ENCODE measurements at places on chromosomes 4 and X.

DNA sequence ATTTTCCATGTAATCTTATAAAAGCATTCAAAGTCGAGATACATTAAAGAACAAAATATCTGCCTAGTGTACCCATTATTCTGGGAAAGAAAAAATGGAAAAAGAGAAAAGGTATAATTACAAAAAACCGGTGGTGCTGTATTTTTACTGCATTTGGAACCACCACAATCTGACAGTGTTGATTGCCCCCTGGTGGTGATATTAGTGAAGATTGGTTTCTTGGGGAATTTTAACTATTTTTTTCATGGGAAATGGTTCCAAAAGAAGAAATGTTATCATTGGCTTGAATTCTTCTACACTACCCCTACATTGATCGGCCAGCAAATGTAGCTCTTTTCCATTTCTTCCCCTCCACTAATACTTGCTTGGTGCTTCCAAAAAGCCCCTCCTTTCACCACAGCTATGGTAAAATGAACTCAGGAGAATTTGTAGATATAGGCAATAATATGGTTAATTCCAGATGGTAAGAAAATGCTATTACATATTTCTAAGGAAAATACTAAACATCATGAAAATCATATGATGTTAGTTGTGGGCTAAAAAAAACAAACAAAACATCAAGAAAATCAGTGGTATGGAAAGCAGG is 50.0 kb downstream of the COX18 start:
- no peak for DNase-seq

DNA sequence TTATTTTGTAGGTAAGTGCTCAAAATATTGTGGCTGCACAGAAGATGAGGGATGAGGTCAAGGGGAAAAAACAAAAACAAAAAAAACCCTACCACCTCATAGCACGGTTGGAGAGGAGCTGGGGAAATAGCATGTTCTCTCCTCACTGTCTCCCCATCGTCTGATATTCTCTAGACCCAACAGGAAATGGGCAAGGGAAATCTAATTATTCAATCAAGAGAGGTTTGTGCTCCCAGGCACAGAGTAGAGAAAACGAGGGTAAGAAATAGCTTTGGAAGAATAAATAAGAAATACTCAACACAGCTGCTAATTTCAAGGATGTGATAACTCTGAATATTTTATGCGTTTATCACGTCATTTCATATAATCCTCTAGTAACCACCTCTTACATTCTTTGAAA is 619.2 kb upstream of the GNPDA2 start:
- DNase-seq, result no peak

GRCh38 chr4:26590639-26591038 is 6.8 kb downstream of the TBC1D19 start:
- DNase-seq, result no peak

- DNase-seq, result no peak
These were observed 34.4 kb downstream of the AGTR2 start for GRCh38 chrX:116204932-116205331.

- no peak for DNase-seq
These were observed 58.5 kb downstream of the PPA2 start for GRCh38 chr4:105415281-105415744.

DNA sequence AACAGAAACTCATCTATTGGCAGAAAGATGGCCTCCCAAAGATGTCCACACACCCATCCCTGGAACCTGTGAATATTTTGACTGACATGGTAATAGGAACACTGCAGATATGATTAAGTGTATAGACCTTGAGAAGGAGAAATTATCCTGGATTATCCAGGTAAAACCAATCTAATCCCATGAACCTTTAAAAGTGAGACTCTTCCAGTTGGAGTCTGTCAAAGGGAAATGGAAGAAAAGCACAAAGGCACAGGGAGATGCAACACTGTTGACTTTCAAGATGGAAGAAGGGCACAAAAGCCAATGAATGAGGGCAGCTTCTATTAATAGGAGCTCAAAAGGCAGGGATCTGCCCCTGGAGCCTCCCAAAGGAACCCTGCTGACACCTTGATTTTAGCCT is 83.0 kb downstream of the AMELX start:
- DNase-seq, result no peak

DNA sequence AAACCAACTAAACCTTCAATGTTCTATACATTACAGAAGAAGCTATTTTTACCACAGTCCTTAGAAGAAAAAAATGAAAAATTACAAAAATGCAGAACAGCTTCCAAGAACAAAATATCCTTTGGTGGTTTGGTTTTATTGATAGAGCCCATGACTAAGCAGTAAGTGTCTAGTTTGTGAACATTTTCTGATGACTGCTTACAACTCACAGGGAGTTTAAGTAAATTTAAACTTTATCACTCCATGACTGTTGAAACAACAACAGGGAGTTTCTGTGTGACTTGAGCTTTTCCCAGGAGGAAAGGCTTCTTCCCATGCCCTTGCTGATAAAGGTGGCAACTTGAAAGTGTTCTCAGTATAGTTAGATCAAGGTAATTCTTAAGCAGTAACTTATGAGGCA is 2.9 kb downstream of the PF4 start:
- no peak for DNase-seq

- DNase-seq, result no peak
These were observed 76.2 kb downstream of the LNX1 start for GRCh38 chr4:53515076-53515475.

DNA sequence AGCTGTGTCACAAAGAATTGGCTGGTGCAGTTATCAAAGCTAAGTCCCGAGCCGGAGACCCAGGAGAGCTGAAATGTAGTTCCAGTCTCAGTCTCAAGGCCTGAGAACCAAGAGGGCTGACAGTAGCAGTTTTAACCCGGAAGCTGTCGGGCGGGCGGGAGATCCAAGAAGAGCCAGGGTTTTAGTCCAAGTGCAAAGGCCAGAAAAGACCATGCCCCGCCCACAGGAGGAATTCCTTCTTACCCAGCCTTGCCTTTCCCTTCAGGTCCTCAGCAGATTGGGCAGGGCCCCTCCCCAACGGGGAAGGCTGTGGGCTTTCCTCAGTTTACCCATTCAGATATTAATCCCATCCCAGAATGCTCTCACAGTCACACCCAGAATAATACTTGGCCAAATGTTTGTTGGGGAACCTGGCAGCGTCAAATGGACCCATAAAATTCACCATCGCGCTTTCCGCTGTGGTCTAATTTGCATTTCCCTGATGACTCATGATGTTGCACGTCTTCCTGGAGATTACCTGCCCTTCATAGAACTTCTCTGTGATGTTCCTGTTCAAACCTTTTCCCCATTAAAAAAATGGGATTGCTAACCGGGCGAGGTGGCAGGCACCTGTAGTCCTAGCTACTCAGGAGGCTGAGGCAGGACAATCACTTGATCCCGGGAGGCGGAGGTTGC is 16.2 kb downstream of the MAEA start:
- DNase-seq, result no peak

- DNase-seq, result no peak
These were observed 126.3 kb downstream of the FBXO8 start for GRCh38 chr4:174157106-174157607.

GRCh38 chr4:24560868-24561368 is 23.4 kb downstream of the DHX15 start:
- DNase-seq, result no peak

DNA sequence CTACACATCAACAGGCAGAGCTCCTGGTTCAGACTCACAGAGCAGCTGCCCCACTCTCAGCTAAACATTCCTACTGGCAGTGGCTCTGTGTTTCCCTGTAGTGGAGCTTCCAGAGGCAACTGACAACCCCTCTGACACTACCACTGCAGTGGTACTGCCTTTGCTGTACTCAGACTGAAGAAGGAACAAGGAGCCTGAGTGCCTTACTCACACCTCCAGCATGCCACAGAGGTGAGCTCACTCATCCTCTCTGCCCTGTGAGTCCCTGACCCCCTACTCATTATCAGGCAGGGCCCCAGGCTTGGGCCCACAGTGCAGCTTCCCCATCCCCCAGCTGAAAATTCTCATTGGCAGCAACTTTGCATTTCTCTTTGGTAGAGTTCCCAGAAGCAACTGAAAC is 240.5 kb upstream of the POF1B start:
- DNase-seq, result no peak

DNA sequence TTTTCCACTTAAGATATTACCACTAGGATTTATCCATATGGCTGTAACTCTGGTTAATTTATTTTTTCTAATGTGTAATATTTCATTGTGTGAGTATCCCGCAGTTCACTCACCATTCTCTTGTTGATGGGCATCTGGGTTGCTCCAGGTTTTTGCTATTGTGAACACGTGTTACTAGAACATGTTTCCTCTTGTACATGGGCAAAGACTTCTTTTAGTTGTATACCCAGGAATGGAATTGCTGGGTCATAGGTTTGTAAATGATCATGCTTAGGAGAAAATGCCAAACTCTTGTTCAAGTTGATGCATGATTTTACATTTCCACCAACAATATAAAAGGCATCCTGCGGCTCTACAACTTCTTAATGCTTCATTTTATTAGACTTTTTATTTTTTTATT is 26.8 kb downstream of the SYNPO2 start:
- no peak for DNase-seq

GRCh38 chr4:16760617-16761363 is 137.7 kb downstream of the LDB2 start:
- no peak for DNase-seq

GRCh38 chrX:46580613-46581012 is 7.0 kb downstream of the CHST7 start:
- no peak for DNase-seq

DNA sequence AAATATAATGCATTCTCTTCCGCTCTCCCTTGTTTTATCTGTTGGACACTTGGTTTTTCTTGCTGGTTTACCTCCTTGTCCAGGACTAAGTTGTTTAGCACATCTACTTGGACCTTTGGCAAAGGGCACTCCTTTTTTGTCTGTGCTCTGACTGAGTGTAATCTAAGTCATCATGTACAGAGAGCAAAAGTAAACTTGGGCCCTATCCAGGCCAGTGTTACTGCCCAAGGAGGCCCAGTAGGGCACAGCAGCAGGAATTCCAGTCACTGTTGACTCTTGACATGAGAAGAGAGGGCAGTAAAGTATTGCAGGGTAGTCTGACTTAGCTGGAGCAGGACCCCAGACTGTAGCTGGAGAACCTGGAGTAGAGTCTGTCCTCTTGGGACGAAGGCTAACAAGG is 445.5 kb downstream of the ZIC3 start:
- DNase-seq, result no peak

GRCh38 chr4:158002173-158002572 is 170.7 kb downstream of the GASK1B start:
- no peak for DNase-seq

GRCh38 chrX:113728937-113729336 is 854.9 kb upstream of the HTR2C start:
- no peak for DNase-seq

GRCh38 chr4:125833-126232 is 1.5 kb downstream of the ZNF718 start:
- no peak for DNase-seq

GRCh38 chr4:25982962-25983361 is 68.9 kb downstream of the SMIM20 start:
- no peak for DNase-seq

DNA sequence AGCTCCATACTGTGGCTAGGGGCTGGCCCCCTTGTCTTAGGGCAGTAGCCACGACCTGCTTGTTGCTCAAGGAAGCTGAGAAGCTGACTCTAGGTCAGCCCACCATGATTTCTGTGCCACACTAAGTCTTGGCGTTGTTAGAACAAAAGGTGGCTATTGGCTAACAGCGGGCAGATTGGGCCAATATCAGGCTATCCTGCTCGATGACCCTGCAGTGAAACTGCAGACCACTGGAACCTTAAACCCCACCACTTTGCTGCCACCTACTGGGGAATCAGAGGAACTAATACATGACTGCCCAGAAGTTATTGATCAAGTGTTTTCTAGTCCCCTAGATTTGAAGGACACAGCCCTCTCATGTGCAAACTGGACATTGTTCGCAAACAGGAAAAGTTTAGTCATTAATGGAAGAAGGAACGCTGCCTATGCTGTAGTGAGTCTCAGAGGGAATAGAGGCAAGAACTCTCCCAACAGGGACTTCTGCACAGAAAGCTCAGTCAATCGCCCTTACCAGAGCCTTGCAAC is 17.0 kb upstream of the PAPSS1 start:
- no peak for DNase-seq

DNA sequence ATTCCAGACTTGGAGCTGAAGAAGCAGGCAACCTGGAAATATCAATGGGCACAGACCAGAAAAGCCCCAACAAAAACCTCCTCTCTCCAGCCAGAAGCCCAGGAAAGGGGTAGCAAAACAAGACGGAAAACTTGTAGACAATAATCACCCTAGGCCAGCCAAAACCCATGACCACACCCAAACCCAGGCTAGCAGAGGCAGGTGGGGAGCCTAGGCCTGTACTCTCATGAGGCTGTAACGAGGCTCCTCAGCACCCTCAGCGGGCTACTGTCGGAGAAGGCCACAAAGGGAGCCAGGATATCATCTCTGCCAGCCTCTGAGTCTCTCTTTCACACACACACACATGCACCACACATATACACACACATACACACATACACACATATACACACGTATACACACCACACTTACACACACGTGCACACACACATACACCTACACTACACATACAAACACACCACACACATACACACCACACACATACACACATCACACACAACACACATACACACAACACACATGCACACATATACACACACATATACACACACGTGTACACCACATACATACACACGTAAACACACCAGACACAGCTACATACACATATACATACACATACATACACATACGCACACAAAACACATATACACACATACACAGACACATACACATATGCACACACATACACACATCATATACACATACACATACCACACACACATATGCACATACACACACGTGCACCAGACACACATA is 90.6 kb downstream of the FHDC1 start:
- no peak for DNase-seq

DNA sequence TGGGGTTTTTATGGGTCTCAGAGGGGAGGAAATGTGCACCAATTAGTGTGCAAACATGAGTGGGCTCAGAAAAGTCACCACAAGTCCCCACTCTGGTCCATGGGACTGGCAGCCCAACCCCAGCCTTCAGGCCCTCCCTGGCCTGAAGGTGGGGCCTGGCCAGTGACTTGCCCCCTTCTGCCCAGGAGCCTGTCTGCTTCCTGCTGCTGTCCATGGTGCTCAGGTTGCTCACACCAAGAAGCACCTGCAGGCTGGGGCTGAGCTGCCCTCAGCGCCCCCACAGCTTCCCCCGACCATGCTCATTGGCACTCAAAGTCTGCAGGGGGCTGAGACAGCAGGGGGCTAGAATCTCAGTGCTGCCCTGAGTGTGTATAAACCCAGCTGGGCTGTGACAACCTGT is 30.6 kb upstream of the GC start:
- no peak for DNase-seq

DNA sequence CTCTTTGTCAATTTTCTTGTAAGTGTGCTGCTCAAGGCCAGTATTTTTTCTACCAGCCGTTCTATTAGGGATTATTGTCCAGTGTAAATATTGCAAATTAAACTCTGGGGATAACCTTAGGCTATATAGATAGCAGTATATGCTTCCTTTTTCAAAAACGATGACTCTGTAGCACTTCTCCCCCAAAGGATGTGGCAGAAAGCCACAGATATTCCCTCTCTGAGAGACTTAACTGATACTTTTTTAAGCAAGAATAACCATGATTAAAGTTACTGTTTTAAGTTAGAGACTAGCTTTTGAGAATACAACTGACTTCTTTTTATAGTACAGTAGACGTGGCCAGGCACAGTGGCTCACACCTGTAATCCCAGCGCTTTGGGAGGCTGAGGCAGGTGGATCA is 130.0 kb downstream of the FHIP1A start:
- no peak for DNase-seq

GRCh38 chr4:99404595-99405287 is 30.4 kb downstream of the ADH7 start:
- DNase-seq, result no peak

Measured in GF-D8 (cell line).